Femur (tissue), 1 donor: ENCODE measurements at places on chromosomes 7 and 10.

GRCh38 chr10:30554440-30554825 is 75.1 kb downstream of the LYZL2 start:
- no peak for DNase-seq

- no peak for DNase-seq
These were observed 70.2 kb downstream of the PIP4K2A start for GRCh38 chr10:22644222-22644621.

DNA sequence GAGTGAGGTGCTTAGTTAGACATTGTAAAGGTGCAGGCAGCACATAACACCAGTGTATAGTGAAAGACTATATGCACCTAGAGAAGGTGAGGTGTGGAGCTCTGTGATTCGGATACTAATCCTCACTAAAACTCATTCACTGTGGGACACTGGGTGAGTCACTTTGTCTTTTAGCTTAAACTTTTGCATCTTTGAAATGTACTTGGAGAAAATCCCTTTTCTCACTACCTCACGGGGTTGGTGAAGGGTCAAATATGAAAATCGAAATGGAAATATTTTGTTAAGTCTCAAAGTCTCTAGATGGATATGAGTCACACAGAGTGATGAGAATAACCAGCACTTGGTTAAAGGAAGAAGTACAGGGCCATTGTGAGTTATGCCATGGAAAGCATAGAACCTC is 38.0 kb downstream of the MDFIC start:
- DNase-seq, result no peak

- no peak for DNase-seq
These were observed 562.6 kb upstream of the GALNT17 start for GRCh38 chr7:70569335-70569819.

DNA sequence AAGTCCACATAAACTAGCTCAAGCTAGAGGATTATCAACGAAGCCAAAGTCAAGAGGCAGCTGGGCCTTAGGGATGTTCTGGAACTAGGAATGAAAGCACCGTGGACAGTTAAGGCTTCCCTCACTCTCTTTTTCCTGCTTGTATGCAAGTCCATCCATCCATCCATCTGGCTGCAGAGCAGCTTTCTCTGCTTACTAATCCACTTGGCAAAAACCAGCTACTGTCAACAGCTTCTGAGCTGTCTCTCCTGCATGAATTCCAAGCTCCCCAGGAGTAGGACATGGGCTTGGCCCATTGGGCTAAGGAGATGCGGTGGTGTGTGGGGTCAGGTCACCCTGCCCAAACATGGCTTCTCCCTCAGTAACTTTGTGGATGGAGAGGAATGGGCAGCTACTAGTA is 66.2 kb downstream of the NAMPT start:
- no peak for DNase-seq

DNA sequence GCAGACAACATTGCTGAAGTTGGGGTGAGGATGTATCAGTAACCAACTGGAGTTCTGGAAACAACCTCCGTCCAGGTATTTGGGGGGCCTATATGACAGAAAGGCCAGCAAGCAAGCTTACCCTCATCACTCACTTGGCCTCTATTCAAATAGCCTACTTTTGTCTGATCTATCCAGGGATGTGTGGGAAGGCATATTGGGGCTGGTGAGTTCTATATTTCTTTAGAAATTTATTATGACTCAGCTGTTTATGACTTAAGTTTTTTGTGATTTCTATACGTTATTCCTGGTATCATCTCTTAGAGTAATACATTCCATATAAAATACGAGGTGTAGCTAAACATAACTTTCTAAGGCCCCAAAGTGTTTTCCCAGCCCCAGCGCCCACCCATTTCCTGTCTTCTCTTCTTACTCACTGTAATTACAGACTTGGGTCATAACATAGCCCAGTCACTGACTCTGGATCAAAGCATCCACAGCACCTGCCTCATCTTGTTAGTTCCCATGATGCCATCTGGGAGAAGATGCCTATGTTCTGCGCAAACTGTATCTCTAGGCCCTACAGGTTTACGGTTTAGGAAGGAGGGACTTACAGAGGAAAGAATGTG is 18.1 kb downstream of the GARS1 start:
- DNase-seq, result no peak

GRCh38 chr10:130780763-130781162 is 530.8 kb downstream of the TCERG1L start:
- no peak for DNase-seq

GRCh38 chr7:15459018-15459615 is 102.7 kb downstream of the AGMO start:
- peak; percentile 30 for DNase-seq

GRCh38 chr7:155555116-155555695 is 8.8 kb upstream of the CNPY1 start:
- DNase-seq, result no peak

DNA sequence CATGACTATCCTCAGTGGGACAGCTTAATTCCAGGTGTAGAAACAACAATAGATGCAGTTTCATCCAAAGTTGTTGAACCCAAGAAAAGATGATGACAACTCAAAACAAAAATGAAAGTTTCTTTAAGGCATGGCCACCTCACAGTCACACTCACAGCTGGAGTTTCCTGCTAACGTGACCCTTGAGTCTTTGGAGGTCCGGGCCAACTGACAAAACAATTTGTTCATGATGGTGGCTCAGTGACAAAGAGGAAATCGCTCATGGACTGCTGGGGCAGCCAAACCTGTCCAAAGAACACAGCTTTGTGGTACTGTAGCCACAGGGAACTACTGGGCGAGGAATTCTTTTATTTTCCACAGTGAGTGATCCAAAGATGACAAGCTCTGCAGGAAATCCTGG is 96.0 kb upstream of the JCAD start:
- no peak for DNase-seq
